GM23248 (cell line): ENCODE measurements at places on chromosomes 2 and 18. TPM values are rescaled to one million over a fixed set of nuclear protein-coding genes. Genes with fewer than 3 reads are reported as not detected.
A peak's percentile ranks its signal among the peaks of the same experiment; 100 is the strongest.

DNA sequence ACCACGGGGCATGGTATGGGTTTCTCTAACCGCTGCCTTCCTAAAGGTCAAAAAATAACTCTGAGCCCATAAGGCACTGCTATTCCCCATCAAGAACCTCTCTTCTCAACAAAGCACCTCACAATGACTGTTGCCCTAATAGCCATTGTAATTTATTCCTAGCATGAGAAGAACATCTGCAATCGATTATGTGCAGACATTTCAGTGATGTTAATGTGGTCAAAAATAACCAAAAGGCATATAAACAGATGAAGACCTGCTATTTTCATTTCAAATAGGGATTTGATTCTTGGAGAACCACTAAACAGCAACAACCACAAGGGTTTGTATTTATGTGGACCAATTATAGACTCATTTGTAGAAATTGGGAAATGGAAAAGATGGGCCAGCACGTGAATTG lies 356.6 kb downstream of the FBXO15 start:
- peak; percentile 35 for DNase-seq

- DNase-seq: no peak
These were observed 88.7 kb downstream of the NEDD4L start for GRCh38 chr18:58132595-58133261.

- DNase-seq: no peak
These were observed 189.0 kb upstream of the CTAGE1 start for GRCh38 chr18:22606563-22607283.

- peak; percentile 46 for DNase-seq
These were observed 114.9 kb upstream of the SEC11C start for GRCh38 chr18:59024829-59025228.

DNA sequence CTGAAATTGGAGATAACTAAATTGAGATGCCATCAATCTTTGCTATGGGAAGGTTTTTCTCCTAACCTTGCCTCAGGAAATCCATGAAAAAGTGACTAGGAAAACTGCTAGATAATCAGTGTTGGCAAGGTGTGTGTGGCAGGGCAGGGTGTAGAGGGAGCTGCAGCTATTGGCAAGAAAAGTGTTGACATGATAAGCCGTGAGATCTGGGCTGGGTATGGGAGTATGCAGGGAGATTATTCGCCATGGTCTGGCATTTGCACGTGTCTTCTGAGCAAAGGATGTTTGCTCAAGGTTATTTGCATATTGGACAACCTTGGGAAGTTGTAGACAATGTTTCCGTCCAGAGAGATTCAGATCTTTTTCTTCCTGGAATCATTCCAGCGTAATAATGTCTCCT lies 74.7 kb downstream of the SERPINB8 start:
- DNase-seq: no peak

- peak; percentile 76 for DNase-seq
These were observed at the start of gene KLF7 for GRCh38 chr2:207165121-207166038. Gene KLF7 (minus strand): TSS chr2:207165948. CDS start chr2:207165568, 380 bp downstream.

Gene CCBE1
- 11.4 and 16.6 TPM in 2 replicates for total RNA-seq

Gene KCNIP3
- 10.7 and 11.9 TPM in 2 replicates for total RNA-seq

- no peak for DNase-seq
These were observed 48.6 kb downstream of the FER1L5 start for GRCh38 chr2:96691022-96691612.
